Keratinocyte (primary cell): ENCODE measurements at places on chromosomes 11 and 22. TPM values are rescaled to one million over a fixed set of nuclear protein-coding genes. Genes with fewer than 3 reads are reported as not detected.
A peak's percentile ranks its signal among the peaks of the same experiment; 100 is the strongest.

DNA sequence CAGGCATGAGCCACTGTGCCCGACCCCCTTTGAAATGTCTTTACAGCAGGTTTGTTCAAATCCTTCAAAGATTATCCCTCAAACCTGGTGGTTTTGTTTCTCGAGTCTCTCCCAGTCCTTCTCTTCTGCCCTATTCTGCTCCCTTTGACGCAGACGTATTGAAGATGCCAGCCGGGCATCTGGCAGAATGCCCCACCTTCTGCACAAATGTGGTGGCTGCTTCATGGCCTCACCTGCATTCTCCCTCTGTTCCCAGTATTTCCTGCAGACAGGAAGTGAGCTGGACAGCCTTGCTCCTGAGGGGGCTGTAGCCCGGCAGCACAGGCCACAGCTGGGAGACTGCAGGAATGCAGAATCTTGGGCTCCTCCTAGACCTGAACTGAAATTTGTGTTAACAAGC, 4.8 kb upstream of the NAP1L4 start:
- no peak for DNase-seq
- H3K27me3 ChIP-seq, result no peaks in the 10 kb centered on the region
- H3K4me1 ChIP-seq, result peaks cover 28% of the 10 kb centered on the region
- peaks cover 5% of the 10 kb centered on the region for H3K36me3 ChIP-seq
- H3K4me3 ChIP-seq, result no peak overlapping the region

GRCh38 chr11:119067371-119068222, at the start of gene VPS11:
VPS11 (plus strand) TSS chr11:119067818; CDS start chr11:119067824, 6 bp downstream.
- DNase-seq, result peak; percentile 73
- H3K4me1 ChIP-seq, result peaks cover 5% of the 10 kb centered on the region
- H3K4me3 ChIP-seq, result peak within 1 kb of the TSS; percentile 85
- peaks cover 8% of the 10 kb centered on the region for H3K36me3 ChIP-seq
- no peaks in the 10 kb centered on the region for H3K27me3 ChIP-seq

DNA sequence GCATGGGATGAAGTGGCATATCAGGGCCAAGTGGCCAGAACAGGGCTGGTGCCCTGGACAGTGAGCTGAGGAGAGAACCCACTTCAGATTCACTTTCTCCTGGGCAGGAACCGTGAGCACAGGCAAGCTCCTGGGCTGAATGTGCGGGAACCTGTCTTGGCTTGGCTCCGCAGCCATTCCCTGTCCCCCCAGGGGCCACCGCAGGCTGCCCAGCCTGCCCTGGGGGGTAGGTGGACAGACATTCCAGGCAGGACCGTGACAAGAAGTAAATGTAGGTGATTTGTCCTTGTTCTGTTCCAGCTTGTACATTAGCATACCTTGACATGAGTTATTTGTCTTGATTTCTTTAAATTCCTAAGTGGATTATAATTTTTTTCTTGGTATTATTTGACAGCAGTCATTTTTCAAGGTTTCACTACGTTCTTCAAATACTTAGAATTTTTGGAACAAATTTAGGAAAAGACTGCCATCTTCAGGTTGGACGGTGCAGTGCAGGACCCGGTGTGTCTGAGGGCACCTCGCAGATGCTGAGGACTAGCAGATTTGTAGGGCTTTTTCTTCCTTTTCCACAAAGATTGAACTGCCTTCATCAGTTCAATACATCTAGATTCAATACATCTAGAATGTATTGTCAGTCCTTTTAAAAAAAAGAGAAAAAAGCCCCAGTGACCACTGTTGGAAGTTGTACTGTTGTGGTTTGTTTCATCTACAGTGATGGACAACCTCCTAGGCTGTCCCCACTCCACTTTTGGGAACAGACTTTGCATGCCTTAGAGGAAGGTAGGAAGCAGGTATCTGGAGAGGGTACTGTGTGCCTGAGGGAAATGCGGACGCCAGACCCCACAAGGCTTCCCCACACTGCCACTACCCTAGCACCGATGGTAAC, 115.1 kb upstream of the RASSF10 start:
- no peak overlapping the region for H3K4me3 ChIP-seq
- DNase-seq, result peak; percentile 25
- H3K36me3 ChIP-seq, result peaks cover 30% of the 10 kb centered on the region
- H3K27ac ChIP-seq, result no peak overlapping the region

- H3K36me3 ChIP-seq, result no peaks in the 10 kb centered on the region
- no peak overlapping the region for H3K27ac ChIP-seq
- no peak for DNase-seq
- H3K27me3 ChIP-seq, result no peaks in the 10 kb centered on the region
These were observed 31.6 kb downstream of the CPT1A start for GRCh38 chr11:68810164-68810563.

DNA sequence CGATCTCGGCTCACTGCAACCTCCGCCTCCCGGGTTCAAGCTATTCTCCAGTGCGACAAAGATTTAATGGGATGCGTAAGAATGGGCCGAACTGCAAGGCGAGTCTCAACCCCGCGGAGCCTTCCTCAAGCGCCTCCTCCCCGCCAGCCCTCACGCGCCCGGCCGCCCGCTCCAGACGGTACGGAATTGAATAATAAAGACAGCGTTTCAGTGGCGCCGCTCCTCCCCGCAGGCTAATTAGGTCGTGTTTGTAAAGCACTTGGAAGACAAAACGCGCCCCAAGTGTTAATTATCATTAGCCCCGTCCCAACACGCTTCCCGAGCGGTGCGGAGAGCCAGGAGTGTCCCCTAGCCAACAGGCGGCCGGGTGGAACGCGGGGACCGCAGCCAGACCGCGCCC, 192.0 kb downstream of the BUD13 start:
- peaks cover 71% of the 10 kb centered on the region for H3K27me3 ChIP-seq
- no peak for DNase-seq
- H3K4me3 ChIP-seq, result no peak overlapping the region
- H3K4me1 ChIP-seq, result no peaks in the 10 kb centered on the region
- no peak overlapping the region for H3K27ac ChIP-seq

Gene WNT11
- 0.08 TPM in 1 of 3 replicates, not detected in the others for polyA plus RNA-seq

Gene RIN1
- polyA plus RNA-seq, result 10.6 to 18.6 TPM (median 16.1 TPM) in 3 replicates

Gene BTG4
- 0.07 to 0.13 TPM (median 0.12 TPM) in 3 replicates for polyA plus RNA-seq

Gene CENPM
- 1.3 to 10.1 TPM (median 4.8 TPM) in 3 replicates for polyA plus RNA-seq

Gene ZNF408
- polyA plus RNA-seq, result 4.0 to 8.1 TPM (median 5.0 TPM) in 3 replicates
